ENCODE measurements at places on chromosomes 16 and 17.

- no peak for DNase-seq
Measured at GRCh38 chr16:23979441-23979840, 143.7 kb downstream of the PRKCB start.

DNA sequence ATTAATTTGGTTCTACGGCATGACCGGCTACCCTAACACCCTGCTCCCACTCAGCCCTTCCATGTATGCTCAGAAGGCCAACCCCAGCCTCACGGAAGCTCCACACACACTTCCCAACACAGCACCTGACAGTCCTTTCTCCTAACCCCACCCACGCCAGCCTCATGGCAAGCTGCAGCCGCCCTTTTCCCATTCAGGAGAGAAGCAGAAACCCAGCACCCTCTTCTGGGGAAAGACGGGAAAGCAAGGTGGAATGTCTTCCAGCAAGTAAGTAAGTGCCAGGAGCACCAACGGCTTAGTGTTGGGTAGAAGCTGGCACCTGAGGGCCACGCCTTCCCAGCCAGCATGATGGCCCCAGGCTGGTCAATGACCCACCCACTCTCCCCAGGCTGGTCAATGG lies 32.1 kb downstream of the ABR start:
- no peak for DNase-seq

GRCh38 chr16:675884-676564 lies 553 bp downstream of the RHBDL1 start:
- no peak for DNase-seq

DNA sequence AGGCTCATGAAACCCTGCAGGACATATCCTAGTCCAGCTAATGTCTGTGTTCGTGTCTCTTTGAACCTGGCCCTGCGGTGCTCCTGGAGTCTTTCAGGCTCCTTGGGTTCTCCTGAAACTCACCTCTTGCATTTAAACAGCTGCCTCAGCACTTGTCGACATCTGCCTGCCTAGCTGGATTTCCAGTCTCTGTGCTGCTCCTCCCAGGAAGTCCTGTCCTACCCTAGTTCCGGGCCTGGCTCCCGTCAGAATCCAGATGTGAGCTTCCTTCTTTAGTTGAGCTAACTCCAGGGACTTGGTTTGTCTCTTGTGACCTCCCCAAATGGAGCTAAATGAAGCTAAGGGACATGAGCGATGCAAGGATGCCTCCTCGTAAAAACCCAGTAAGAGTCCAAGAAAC lies 155.2 kb upstream of the PIRT start:
- DNase-seq = no peak

DNA sequence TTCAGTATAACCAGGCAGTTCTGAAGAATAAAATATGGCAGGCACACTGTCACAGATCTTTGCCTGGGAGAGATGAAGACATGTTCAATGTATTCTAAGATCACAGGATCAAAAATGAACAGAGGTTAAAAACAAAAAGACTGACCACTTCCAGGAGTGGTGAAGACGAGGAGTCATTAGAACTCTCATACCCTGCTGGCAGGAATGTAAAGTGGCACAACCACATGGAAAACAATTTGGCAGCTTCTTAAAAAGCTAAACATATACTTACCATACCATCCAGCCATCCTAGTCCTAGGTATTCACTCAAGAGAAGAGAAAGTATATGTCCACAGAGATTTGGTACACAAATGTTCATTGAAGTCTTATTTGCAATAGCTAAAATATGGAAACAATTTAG lies 406.3 kb downstream of the NPIPA8 start:
- DNase-seq = no peak

DNA sequence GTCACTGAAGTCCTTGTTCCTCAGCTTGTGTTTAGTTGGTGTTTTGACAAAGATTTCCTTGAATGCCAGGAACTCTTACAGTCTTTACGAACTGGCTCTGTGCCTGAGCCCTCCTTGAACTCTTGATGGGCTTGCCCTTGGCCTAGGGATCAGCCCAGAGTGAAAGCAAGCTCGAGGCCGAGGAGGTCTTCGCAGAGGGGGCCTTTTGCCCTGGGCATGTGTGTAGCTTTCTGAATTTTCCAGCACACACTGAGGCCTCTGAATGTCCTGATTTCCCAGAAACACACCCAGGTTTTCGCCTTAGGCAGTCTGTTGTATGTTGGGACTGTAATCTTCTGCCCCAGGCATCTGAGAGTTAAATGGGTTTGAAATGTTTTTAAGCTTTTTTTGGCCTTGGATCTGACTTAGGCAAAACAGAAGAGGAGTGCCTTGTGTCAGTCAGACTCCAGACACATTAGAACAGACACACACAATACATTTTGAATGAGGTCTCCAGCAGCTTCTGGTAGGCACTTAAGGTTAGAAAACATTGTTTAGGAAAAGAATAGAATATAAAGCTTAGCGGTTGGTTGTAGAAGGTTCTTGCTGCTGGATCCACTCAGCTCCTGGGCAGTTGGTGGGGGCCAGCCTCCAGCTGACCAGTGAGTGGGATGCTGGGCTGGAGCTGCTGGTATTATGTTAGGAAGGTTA lies 17.1 kb downstream of the FOXK2 start:
- DNase-seq = peak; percentile 37

DNA sequence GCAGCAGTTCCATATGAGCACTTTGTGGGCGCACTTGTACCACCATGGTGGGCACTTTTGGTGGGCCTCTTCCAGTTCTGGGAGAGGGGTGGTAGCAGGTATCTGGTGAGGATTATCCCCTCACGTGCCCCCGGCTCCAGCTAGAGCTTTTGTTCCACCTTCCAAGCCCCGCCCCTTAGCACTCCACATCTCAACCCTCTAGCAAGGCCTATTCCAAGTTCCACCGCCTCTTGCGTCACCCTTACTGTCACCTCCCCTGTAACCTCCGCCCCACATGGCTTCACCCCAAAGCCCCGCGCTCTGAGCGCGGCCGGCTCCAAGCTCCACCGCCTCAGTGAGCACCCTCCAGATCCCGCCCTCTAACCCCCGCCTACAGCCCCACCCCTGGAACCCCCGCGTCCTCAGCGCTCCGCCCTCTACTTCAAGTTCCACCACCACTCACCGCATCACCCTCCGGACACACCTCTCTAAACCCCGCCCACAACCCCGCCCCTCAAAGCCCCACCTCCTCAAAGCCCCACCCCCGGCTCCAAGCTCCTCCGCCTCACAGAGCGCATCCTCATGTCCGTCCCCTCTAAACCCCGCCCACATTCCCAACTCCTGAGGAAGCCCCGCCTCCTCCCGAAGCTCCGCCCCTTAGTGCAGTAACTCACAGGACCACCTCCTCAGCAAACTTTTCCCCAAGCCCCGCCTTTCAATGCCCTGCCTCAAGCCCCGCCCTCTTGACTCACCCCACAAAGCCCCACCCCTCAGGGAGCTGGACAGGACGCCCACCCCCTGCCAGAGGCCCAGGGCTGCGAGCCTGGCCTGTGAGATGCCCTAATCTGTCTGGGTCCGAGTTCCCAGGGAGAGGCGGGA lies 11.1 kb downstream of the SCN4A start:
- DNase-seq = peak; percentile 55

- DNase-seq = no peak
Measured at GRCh38 chr16:1991588-1991947, 1.8 kb downstream of the SYNGR3 start.

DNA sequence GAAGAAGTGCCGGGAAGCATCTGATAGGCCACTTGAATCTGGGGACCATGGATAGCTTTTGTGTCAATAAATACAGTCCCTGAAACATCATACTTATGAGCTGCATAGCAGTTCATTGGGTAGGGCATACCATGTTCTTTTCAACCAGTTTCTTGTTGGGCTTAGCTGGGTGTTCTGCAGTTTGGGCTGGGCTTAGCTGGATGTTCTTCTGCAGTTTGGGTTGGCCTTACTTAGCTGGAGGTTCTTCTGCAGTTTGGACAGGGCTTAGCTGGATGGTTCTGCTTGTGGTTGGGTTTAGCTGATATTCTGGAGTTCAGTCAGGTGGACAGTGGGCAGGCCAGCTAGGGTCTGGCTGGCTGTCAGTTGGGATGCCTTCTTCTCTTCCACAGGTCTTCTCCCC lies 52.1 kb downstream of the LCMT1 start:
- DNase-seq = no peak

- no peak for DNase-seq
Measured at GRCh38 chr17:73841431-73842060, 197.3 kb upstream of the SDK2 start.

DNA sequence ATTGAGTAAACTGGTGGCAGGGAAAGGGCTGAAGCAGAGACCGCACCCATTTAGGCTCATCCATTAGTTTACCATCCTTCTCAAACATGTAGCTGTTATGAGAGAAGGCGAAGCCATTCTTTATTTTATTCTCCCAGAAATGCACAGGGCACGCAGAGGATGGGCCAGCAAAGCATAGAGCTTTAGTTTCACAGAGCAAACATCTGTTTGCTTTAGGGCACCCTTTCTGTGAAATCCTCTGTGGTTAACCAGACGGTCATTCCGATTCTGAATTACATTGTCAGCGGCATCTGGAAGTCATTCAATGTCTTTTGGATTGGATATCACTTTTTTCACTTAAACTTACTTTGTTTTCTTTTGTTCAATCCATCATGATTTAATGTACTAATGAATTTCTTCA lies 96.0 kb downstream of the TOX3 start:
- DNase-seq = no peak

DNA sequence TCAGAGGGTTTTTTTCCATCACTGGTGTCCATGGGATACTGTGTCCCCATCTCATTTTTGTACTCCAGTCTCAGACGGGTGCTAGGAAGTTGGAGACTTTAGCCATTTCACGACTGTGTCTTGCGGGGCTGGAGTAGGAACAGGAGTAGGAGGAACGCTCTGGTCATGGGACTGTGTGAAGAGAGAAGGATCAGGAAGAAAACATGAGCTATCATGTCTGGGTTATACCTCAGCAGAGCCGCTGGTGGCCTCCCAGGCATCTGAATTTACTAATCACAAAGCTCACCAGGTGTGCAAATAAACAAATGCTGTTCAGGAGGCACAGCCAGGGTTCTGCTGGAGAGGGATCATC lies 225.4 kb downstream of the SEC14L1 start:
- no peak for DNase-seq

GRCh38 chr16:55436587-55436986 lies 42.4 kb upstream of the MMP2 start:
- no peak for DNase-seq

- peak; percentile 13 for DNase-seq
Measured at GRCh38 chr16:87661561-87661960, 59.3 kb downstream of the JPH3 start.

GRCh38 chr17:48494335-48494734 lies 36.5 kb downstream of the HOXB1 start:
- no peak for DNase-seq

DNA sequence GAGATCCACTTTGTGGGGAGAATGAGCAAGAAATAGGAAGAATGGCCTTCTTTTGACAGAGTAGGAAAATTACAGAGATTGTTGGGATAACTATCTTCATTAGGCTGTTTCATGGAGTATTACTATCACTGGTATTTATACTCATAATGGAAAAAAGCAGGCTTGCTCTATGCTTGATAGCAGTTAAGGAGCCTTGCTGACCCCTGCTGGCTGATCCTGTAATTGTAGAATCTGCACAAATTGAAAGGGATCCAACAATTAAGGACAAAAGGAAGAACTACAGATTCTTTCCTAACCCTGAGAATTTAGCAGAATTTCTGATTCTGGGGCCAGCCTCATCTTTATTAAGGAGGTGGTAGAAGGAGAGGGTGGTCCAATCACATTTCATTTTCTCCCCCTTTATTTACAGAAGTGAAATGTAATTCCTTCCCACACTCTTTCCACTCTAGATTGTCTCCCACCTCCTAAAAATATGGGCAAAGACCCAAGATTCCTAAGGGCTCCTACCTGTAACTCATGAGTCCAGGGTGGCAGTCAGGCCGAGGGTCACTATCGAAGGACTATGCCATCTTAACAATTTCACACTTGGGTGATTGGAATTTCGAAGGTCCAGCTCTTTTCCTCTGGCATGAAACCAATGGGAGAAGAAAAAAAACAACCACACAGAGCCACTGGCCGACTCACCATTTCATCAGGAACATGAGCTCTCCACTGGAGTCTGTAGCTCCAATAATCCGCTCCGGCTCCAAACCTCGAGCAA lies 26.3 kb downstream of the NFE2L1 start:
- peak; percentile 40 for DNase-seq

GRCh38 chr17:10305398-10305797 lies 67.4 kb downstream of the MYH13 start:
- no peak for DNase-seq

All from T1000 (cell line).